ENCODE measurements at places on chromosomes 16 and 17.

DNA sequence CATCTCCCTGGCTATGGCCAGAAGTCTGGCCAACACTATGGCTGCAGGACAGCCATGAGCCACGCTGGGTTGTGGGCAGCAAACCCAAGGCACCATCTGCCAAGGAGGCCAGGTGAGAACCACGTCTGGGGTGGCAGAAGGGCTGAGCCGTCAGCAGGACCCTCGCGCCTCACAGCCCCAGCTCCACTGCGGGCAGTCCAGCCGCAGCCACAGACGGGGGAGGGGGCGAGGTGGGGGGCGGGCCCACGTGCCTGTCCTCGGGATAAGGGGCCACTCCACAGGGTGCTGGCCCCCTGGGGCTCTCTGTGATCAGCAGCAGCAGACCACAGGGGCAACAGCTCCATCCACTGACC lies 6.5 kb upstream of the BAIAP2 start:
- no peak for DNase-seq

DNA sequence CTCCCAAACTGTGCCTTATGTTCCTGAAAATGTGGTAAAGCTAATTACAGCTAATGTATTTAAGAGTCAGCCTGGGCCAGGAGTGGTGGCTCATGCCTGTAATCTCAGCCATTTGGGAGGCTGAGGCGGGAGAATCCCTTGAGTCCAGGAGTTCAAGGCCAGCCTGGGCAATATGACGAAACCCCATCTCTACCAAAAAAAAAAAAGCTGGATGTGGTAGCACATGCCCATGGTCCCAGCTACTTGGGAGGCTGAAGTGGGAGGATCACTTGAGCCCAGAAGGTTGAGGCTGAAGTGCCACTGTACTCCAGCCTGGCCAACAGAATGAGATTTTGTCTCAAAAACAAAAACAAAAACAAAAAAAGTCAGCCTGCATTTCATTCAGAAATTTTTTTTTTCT lies 33.2 kb upstream of the C17orf78 start:
- no peak for DNase-seq

DNA sequence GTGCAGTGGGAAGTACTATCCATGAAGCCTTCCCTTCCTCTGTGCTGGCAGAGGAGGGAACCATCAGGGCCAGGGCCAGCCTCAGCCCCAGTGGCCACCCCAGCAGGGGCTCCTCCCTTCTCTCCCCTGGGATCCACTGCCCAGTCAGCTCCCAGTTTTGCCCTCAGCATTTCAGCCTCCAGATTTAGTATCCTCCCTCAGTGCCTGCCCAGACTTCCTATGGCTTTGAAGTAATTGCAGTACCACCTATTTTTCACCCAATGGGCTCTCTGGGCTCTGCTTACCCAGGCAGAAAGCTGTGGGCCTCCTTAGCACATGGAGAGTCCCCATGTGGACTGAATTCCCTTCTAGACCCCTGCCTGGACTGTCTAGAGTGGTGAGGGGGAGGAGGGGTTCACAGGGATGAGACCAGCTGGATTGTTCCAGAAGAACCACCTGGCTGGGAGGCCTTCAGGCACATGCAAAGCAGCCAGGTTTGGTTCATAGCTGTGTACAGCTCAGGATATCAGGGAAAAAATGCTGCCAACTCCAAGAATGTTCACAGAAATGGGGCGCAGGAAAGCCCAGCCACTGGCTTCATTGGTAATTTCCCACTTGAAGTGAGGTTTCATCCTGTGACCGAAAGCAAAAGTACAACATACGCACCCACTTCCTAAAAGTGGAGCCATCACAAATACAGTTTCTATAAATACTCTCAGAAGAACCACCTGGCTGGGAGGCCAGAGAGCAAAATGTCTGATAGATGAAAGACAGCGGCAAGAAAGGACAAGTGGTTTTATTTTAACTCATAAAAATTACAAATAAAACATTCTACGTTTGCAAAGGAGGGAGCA lies 15.2 kb upstream of the HERPUD1 start:
- no peak for DNase-seq

GRCh38 chr17:521561-522325 lies 169.1 kb upstream of the RPH3AL start:
- no peak for DNase-seq

DNA sequence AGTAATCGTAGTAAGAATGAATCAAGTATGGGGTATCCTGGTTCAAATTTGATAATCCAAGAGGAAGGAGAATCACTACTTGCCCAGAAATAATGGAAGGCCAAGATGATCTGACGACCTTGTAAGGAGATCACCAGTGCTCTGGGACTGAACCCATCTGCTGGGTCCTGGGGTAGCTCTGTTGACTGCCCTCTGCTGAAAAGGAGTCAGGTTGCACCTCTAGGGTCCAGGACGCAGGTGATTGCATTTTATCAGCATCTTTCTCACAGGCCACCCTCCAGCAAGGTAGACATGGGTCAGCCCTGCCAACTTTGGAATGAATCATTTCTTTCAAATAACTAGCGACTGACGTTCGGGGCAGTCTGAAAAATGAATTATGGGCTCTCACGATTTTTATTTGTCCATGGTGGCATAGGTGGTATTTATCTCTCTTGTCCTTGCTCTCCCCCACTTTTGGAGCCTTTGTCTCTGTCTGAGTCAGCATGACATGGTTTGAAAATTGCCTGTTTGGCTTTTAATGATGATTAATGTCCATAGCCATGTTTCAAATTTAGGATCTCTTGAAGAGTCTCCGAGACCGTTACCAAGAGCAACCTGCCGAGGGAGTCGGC lies 163.7 kb downstream of the MSI2 start:
- no peak for DNase-seq
